Hepatic stellate cell (primary cell): ENCODE measurements at places on chromosomes 4 and X.

GRCh38 chr4:73341454-73341853, 62.6 kb upstream of the ALB start:
- peak; percentile 14 for DNase-seq

DNA sequence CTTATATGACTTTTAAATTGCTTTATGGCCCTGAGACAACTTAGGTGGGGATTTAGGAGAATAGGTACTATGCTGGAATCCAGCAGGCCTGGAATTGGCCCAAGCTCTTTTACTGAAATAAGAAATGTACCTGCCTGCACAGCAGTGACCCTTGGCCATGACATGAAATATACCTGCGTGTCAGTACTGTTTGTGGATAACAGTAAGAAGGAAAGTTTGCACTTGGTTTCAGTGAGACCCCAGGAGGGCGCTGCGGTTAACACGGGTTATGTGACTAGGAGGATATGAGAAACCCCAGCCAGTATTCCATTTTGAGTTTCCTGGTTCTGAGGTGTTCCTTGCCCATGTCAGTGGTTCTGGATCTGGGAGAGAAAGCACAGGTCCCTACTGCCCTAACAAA, 5.3 kb downstream of the MTM1 start:
- DNase-seq, result no peak

DNA sequence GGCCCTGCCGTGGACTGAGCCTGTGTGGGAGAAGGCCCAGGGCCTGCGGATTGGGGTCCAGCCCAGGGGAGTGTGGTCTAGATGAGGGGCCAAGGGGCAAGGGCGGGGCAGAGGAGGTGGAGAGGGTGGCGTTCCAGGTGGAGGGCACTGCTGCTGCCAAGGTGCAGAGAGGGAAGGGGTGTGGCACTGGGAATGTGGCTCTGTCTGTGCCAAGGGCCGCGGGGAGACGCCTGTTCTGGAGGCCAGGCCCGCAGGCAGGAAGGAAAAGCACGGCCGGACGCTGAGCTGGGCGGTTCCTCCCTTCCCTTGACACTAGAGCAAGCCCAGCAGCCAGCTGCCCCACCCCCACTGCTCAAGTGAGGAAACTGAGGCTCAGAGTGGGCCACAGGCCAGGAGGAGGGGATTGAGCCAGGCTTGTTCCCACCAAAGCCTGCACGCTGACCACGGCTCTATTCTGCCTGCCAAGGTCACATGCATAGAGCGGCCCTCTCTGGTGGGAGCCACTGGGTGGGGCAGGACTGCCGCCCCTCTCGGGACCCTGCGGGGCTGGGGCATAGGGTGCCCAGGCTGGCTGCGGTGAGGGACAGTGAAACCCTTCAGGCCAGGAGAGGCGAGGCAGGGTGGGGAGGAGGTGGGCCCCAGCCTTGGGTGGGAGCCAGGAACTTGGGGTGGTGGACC, 13.0 kb downstream of the SH3BP2 start:
- DNase-seq, result no peak

GRCh38 chr4:89889289-89889688, 5.4 kb upstream of the MMRN1 start:
- no peak for DNase-seq

GRCh38 chr4:121684016-121684415, 12.8 kb downstream of the ANXA5 start:
- no peak for DNase-seq
